ENCODE measurements at places on chromosomes 7 and 10.
A peak's percentile ranks its signal among the peaks of the same experiment; 100 is the strongest.

DNA sequence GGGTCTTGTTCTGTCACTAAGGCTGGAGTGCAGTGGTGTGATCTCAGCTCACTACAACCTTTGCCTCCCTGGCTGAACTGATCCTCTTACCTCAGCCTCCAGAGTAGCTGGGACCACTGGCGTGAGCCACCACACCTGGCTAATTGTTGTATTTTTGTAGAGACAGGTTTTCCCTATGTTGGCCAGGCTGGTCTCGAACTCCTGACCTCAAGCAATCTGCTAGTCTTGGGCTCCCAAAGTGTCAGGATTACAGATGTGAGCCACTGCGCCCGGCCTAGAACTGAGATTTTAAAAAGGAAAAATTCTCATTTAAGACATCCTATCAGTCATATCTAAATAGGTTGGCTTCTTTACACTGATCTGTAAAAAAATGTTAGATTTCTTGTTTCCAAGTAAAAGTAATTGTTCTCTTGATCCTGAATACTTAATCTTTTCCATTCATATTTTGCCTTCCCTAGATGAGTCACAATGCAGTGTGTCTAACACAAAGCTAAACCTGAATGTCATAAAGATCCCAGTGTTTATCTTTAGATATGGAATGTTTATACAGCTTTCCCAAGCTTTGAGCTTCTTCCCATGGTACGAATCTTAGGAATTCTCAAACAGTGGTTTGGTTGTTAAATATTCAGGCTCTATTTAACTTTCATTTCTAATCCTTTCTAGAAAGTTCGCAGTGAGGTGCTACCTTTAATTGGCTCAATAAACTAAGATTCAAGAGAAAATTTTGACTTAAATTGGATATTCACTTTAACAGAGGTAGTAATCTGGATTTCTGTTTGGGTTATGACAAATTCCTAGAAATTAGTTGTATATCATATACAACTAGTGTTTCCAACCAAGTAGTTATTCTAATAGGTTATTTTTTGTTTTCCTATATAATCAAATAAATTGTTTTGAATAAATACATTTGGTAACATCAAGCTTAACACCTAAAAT is 12.1 kb upstream of the LAMB1 start:
- no peak for DNase-seq

DNA sequence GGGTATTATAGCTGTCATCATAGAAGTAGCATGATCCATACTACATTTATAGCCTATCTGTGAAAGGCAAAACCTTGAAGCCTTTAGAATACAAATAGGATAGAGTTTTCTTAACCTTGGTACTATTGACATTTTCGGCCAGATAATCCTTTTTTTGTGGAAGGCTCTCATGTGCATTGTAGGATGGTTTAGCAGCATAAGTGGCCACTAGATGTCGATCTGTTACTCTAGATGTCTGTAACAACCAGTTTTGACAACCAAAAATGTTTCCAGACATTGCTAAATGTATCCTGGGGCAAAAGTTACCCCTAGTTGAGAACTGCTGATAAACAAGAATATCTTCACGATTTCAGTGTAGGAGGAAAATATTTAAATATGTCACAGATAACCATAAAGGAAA is 319.4 kb upstream of the GALNT17 start:
- no peak for DNase-seq

- DNase-seq, result peak; percentile 79
Measured at GRCh38 chr10:33114451-33114952, 156.5 kb upstream of the ITGB1 start.

- DNase-seq, result no peak
Measured at GRCh38 chr7:154912871-154913637, 89.9 kb downstream of the PAXIP1 start.

GRCh38 chr10:31000867-31001266 is 30.8 kb downstream of the ZNF438 start:
- DNase-seq, result no peak
